ENCODE measurements at places on chromosomes 5 and 9.

GRCh38 chr5:135567661-135568060 is 11.1 kb downstream of the CXCL14 start:
- no peak for DNase-seq

GRCh38 chr5:118326481-118327045 is 661.8 kb downstream of the DTWD2 start:
- DNase-seq = peak; percentile 14

GRCh38 chr9:115157245-115157674 is 39.3 kb upstream of the TNC start:
- no peak for DNase-seq

DNA sequence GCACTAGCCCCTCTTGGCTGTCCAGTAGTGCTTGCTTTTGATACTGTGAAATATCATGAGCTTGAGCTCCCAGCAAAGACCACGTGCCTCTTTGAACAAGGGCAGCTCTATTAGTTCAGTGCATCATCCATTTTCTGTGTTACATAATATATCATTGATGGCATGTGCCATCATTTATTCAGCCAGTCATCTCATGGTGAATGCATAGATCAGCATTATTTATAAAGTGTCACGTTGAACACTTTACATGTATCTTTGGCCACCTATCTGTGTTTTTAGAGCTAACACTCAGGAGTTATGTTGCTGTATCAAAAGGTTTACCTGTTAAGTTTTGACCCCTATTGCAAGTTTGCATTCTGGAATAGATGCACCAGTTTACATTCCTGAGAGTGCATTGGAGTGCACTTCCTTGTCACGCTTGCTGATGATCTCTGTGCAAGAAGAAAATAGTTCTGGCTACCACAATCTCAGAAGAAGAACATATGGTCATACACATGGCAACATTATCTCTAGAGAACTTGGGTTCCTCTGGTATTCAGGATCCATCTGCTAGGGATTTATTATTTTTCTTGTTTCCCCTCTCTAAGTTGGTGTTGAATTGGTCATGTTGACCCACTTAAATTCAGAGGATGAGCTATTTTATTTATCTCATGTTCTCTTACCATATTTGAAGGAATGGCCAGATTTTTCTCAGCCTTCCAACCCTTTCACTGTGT is 120.9 kb downstream of the SH3GL2 start:
- DNase-seq = no peak

DNA sequence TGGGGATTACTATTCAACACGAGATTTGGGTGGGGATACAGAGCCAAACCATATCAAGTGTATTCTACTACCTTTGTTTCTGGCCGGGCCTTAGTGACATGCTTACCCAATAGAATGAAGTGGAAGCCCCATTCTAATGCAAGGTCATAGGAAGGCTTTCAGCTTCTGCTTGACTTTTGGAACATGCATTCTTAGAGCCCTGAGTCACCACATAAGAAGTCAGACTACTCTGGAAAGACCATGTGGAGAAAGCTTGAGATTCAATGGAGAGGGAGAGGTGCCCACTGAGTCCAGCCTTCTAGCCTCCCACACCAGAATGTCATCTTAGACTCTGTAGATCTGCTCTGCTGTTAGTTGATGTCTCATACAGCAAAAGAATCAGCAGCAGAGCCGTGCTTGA is 155.7 kb upstream of the FBN2 start:
- DNase-seq = no peak

GRCh38 chr5:163682234-163682633 is 176.8 kb downstream of the MAT2B start:
- no peak for DNase-seq

- DNase-seq = no peak
Measured at GRCh38 chr5:118722122-118723020, 266.0 kb downstream of the DTWD2 start.

- DNase-seq = no peak
Measured at GRCh38 chr5:130425424-130425823, 521.2 kb downstream of the CHSY3 start.

DNA sequence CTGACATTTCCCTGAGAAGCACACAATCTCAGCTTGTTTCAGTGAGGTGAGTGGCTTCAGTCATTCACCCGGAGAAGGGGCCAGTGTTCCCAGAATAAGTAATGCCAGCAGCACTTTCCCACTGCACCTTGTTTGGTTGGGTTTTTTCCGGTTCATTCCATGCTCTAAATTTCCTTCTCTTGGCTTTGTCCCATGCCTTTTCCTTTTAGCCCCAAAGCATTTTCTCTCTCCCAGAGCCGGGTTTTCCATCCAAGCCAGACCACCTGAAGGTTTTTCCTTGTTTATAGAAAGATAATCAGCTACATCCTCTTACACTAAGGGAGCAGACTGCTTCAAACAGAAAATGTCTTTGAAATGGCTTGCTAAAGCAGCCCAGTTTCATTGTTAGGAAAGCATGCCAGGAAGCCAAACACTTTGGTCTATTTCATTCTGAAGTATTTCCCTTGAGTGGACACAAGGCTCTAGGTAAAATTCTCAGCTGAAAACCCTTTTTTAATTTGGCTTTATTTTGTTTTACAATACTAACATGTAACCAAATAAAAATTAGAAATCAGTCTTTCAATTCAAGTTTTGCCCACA is 501.6 kb downstream of the DTWD2 start:
- DNase-seq = no peak

DNA sequence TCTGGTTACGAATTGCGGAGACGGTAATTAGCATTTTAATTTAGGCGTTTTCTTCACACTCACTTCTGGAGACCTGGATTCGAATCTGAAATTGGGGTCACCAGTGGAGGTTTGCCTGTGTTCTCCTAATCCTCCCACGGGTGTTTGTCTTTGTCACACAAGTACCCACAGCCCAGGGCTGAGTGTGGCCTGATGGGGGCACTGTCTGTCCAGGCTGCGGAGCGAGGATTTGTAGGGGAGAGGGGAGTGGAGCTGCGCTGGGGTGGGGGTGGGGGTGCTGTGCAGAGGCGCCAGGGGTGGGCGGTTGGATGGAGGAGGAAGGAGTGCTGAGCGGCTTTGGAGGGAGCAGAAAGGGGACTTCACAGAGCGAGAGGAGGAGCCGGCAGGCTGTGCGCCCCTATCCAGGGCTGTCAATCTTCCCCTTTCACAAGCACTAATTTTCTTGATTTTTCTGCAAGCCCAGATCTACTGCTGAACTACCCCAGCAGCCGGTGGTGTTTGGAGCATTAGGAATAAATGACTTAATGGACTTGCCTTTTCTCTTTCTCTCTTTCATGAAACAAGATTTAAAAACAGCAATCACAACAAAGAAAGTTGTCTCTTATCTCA is 53.1 kb downstream of the TSPAN17 start:
- no peak for DNase-seq

All from AG04449 (cell line).